Stimulated activated CD4-positive, alpha-beta T cell treated with anti-CD3 and anti-CD28 coated beads, Interleukin-1b, Interleukin-23, amount 100 ng/mL, for 48 hours (primary cell): ENCODE measurements at places on chromosomes 6 and 20.

- no peak for DNase-seq
These were observed 71.4 kb downstream of the ALDH5A1 start for GRCh38 chr6:24566020-24566767.

- no peak for DNase-seq
These were observed 199.4 kb downstream of the SYNDIG1 start for GRCh38 chr20:24668791-24669190.

DNA sequence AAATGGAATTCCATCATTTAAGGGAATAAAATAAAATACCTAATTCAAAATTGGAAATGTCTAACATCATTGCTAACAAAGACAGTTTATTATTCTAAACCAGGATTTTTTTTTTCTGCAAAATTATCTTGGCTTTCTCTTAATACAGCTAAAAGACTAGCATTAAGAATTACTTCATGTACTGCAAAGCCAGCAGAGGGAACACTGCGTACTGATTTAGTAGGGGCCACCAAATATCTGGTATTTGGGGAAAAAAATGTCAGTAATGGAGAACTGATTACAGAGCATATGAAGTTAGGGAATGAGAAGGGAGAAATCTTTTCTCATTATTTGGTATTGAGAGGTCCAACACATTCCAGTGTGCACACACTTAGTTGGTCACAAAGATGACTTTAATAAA lies 3.2 kb upstream of the SOX4 start:
- DNase-seq = no peak

DNA sequence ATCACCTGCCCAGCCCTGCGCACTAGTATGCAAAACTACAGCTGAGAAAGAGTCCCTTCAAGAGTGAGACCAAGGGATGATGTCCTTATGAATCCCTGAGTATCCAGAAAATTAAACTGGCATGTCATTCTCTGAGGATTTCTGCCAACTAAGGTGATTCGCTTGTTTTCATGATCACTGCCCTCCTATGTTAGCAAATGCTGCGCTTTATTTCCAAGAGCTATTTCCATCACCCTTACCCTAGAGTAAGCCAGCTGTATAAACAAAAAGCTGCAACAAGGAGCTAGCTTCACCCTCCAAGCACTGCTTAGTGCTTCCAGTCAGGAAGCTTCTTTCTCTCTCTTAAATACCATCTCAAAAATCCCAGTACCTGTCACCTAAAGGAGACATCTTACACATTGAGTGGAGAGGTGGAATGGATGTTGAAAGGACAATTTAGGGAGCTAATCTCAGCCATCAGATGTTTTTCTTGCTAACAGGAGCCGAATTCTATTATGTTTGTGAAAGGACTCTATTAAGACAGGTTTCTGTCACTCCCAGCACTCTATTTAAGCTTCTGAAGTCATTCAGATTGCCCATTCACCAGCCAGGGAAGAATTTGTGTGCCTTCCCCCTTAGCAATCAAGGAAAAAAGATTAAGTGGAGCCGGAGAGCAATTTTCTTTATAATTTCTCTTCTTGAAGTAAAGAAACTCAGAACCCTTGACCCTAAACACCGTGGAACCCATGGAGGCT lies 322.2 kb downstream of the NRN1 start:
- no peak for DNase-seq

- no peak for DNase-seq
These were observed 31.0 kb downstream of the TXNDC5 start for GRCh38 chr6:7879579-7879978.

DNA sequence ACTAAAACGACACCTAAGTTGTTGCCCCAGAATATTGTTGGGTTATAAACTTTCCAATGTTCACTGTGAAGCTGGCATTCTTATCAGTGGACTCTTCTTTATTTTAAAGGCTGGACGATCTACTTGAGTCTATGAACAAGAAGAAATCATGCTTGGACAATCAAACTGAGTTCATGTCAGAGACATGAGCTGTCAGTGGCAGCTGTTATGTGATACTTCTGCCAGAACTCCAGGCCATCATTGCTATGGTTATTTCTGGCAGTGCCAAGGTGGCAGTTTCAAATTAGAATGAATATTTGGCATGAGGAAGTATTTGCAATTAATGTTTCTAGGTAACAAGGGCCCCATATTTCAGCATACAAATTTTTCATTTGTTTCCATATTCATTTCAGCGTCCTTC lies 417.3 kb downstream of the LMBRD1 start:
- DNase-seq = no peak

DNA sequence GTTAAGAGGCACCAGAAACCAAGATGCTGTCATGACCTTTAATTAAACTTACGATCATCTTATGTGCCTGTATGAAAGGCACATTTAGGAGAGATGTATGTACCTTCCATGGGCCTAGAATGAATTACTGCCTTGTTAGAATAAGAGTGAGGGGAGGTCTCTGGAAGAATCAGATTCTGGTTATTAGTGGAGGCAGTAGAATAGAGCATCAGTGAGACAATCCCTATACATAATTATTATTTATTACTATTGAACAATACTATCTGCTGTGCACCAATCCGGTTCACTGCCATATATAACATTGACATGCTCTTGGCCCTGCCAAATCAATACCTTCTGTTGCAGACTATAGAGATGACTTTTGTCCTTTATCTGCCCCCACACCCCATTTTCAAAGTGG lies 776.5 kb downstream of the DHX35 start:
- no peak for DNase-seq

- no peak for DNase-seq
These were observed 259.9 kb downstream of the ADGRG6 start for GRCh38 chr6:142561511-142562265.

DNA sequence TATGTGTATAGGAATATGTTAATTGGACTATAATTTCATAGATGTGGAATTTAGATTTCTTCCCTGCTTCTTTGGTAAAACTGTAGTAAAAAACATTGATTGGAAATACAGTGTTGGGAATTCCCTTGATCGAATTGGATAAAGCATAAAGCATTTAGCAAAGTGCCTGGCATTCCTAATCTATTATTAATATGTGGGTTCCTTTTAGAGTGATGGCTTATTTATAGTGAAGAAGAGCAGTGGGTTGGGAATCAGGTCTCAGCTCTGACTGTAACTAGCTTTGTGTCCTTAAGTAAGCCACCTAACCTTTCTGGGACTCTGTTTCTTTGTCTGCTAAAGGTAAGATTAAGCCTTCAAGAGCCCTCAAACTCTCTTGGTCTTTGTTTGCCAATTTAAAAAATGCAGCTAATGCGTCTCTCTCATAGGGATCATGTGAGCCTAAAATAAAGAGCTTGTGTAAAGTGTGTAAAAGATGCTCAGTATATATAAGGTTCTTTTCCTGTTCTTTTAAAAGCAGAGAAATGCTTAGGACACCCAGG lies 53.3 kb downstream of the KCNS1 start:
- DNase-seq = no peak

DNA sequence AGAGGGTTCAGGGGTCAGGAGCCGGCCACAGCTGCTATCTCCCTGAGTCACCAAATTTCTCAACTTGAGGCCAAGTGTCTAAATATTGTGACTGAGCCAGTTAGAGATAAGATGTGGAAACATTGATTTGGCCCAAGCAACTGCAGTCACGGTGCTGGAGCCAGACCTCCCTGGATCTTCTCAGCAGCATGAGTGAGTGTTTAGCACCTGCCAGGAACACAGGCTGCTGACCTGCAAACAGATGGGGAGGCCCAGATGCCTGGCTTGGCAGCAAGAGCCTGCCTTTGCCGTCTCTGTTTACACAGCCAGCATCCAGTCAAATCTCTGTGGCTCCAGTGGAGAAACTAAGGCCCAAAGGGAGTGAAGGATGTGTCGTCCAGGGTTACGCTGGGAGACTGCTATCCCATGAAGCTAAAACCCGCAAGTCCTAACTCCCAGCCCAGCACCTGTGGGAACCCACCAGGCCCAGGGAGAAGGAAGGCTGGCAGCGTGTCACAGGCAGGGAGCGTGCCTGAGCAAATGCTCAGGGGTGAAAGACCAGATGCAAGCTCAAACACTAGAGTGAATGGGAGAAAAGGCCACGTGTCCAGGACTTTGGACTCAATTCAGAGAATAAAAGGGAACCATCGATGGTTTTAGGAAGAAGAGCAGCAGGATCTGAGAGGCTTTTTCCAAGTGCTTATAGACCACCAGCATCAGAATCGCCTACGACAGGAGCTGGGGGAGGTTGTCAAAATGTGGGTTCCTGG lies 15.9 kb upstream of the PTGIS start:
- DNase-seq = no peak

GRCh38 chr6:9938801-9939200 lies 476.1 kb downstream of the TFAP2A start:
- DNase-seq = no peak

DNA sequence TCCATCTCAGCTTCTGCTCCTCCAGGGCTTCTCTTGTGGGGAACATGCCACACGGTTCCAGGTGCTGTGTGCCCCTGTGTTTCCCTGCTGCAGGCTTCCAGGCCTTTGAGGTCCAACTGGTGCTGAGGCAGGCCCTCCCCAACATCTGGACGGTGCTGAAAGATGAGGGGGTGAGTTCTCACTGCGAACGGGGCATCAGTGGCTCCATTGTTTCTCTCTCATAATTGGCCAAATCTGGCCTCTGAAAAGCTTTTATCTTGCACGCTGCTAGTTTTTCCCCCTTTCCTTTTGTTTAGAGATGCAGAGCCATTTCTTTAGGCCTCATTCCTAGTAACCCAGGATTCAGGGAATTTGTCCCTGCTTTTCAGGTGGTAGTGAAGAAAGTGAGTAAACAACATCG lies 8.6 kb downstream of the PNLDC1 start:
- DNase-seq = no peak

DNA sequence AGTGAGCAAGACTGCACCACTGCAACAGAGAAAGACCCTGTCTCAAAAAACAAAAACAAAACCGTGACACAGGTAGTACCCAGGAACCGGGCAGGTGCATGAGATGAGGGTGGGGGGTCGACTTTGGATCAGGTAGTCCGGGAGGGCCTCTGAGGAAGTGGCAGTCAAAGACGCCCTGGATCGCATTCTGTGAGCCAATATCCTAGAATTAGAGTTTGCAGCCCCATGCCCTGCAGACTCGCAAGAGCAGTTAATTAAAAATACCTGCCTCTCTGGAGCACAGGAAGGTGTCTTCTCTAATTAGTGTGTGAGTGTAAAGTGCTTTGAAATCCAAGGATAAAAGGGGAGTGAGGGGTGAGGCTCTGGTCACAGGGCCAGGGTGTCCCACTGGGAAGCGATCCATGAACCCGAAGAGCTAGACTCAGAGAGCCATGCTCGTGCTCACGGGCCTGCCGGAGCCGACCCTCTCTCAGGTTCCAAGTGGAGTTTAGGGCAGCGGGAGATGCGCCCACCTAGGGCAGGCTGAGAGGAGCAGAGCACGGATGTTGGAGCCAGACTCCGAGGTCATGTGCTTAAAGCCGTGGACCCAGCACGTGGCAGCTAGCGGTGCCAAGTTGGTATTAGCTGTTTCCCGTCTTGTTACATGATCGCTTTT lies 74.7 kb upstream of the PTPN1 start:
- no peak for DNase-seq

- DNase-seq = no peak
These were observed 90.9 kb downstream of the SCAF8 start for GRCh38 chr6:154824076-154824475.

DNA sequence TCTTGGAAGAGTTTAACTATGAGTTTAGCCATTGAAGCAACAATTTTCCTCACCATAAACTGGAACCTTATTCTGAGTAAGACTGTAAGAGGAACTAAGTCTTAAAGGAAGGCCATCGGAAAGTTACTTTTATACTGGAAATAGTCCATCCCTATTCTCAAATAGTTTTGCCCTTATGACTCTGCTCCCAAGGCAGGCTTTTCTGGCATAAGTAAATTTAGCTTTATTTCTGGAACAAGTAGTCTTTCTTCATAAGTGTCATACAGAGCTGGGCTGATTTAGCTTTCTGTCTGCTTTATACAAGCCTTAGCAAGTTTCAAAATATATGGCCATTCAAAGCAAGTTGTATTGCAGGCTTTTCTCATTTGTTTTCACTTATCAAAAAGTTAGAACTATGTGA lies 328.1 kb downstream of the HACE1 start:
- no peak for DNase-seq

DNA sequence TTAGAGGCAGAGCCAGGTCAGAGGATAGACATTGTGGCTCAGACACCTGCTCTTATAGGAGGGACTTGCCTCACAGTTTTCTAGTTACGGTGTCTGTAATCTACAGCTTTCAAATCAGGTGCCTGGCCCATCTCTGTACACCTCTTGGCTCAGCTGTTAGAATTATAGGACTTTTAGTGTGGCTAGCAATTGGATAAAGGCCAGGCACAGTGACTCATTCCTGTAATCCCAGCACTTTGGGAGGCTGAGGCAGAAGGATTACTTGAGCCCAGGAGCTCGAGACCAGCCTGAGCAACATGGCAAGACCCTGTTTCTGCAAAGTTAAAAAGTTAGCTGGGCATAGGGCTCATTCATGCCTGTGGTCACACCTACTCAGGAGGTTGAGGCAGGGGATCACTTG lies 20.0 kb downstream of the BRPF3 start:
- no peak for DNase-seq

- DNase-seq = peak; percentile 55
These were observed 116.0 kb downstream of the TRIM27 start for GRCh38 chr6:28807682-28808280.

- DNase-seq = no peak
These were observed 199.9 kb downstream of the LRFN2 start for GRCh38 chr6:40387127-40387870.

DNA sequence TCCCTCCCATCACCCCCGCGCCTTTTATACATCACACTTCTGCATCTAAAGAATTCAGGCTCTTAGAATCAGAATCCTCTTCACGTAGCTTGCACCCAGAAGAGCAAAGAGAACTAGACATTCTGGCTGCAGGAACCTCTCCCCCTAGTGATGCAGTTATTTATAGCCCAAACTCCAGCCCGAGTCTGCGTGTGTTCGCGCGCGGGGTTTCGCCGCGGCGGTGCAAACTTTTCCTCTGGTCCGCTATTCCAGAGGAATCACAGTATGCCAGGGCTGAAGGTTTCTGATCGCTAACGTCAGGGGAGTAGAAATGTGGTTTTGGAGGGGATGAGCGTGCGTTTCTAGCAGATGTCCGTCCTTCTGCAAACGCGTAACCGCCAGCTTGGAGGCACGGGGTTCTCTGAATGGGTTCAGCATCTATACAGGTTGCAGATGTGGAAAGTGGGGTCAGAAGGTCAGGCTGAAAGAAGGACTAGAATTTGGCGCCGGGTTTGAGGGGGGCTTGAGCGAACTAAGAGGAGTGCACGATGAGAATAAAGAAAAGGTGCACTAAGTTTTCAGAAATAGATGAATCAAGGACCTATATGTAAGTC lies 1.8 kb downstream of the EPHA7 start:
- no peak for DNase-seq
